Stimulated activated CD8-positive, alpha-beta memory T cell treated with anti-CD3 and anti-CD28 coated beads, Interleukin-12 subunit alpha, Interleukin-12 subunit beta, amount 100 ng/mL, for 4 hours (primary cell): ENCODE measurements at places on chromosomes 1 and 21.

DNA sequence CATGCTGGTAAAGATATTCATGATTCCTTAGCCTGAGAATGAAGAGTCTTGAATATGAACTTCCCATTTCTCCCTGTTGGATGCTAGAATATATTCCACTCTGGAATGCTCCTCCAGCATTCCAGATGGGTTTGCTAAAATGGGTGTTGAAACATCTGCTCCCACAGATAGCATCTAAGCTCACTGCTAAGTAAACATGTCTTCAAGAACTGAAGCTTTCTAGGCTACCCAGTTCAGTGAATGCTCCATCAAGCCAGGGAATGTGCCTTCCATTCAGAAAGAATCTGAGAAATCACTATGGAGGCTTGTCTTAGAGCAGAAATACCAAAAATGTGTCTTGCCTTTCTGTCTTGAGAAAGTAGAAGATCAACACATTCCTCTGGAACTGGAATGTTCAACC is 81.1 kb downstream of the TNFSF18 start:
- no peak for DNase-seq

- no peak for DNase-seq
Measured at GRCh38 chr1:12220890-12221289, 8.9 kb upstream of the VPS13D start.

- no peak for DNase-seq
Measured at GRCh38 chr1:197063212-197063611, 3.8 kb downstream of the F13B start.

DNA sequence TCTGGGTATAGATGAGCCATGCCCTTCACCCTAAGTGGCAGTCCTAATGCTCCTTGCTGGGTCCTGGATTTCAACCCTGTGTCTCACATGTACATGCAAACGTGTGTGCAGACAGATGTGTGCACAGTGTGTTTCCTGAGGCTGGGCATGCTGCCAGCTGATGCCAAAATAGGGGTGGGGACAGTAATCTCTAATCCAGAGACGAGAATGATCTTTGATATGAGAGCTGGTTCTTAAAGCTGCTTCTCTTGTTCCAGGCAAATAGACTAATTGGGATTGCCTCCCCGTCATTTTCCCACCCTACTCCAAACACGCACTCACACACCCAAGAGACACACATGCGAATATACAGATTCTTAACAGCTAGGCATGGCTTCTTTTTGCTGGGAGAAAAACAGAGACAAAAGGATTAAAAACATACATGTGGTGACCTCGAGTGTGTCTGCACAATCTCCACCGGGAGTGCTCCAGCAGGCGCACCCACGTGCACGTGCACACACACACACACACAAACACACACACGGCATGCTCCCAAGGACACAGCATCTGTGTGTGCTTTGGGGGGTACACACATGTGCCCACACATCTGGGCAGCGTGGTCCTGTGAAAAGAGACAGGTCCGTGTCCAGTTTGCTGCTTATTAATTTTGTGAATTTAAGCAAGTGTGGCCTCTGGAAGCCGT is 102.1 kb upstream of the ZBTB40 start:
- no peak for DNase-seq

DNA sequence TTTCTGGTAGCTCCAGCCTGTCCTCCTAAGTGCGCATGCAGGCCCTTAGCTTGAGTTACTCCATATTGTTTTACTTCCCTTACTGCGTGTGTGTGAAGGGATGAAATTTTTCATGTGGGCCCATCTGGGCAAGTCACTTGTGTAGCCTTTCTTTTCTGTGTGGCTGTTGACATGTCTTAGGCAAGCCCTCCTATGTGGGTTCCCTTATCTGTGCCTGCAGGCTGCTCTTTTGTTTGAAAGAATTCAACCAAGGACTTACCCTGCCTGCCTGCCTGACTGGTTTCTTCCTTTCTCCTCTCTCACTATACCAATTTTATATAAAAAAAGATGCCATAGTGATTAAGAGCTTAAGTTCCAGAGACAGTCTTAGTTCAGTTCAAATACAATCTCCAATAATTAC is 249.3 kb downstream of the ATG4C start:
- no peak for DNase-seq

DNA sequence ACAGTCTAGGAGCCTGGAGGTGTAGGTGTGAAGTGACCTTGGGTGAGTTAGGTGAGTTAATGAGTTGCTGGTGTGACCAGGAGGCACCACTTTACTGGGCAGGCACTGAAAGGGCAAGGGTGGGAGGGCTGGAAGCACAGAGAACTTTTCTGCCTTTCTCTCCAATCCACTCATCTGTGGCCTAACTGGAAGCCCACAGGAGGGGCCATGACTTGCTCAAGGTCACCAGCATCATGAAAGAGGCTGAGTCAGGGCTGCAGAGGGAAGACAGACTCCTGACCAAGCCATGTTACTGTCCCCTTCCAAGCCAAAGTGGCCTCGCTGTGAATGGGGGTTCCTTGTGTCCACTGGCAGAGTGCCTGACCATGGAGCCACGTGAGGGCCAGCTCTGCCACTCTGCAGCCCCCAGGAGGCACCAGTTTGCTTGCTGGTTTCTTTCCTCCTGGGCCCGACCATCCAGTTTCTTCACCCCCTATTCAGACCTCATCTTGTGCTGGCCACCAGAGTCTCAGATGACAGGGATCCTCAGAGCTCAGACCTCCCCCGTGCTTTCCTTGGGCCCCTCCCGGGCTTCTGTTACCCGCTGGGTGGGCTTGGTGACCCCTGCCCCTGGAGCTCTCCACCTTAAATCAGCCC is 4.3 kb upstream of the BSND start:
- no peak for DNase-seq

- no peak for DNase-seq
Measured at GRCh38 chr1:86756062-86756406, 51.7 kb downstream of the SH3GLB1 start.

DNA sequence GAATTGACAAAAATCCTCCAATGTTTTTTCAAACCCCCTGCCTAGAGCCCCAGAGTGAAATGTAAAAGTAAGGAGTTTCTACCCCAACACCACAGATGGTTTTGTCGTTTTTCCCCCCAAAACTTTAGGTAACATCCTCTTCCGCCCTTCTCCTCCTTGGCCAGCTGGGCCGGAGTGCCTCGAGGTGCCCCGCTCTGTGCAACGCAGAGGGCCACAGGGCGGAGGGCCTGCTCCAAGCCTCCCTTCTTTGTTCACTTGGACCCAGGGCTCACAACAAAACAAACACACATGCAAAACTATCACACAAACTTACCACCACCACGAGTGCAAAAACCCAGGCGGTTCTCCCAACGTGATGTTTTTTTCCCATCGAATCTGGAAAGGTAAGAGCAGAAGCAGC is 1.9 kb downstream of the SSBP3 start:
- DNase-seq = no peak

- no peak for DNase-seq
Measured at GRCh38 chr1:243268751-243269460, 13.1 kb downstream of the SDCCAG8 start.

GRCh38 chr1:181398544-181398943 is 84.8 kb upstream of the CACNA1E start:
- no peak for DNase-seq

DNA sequence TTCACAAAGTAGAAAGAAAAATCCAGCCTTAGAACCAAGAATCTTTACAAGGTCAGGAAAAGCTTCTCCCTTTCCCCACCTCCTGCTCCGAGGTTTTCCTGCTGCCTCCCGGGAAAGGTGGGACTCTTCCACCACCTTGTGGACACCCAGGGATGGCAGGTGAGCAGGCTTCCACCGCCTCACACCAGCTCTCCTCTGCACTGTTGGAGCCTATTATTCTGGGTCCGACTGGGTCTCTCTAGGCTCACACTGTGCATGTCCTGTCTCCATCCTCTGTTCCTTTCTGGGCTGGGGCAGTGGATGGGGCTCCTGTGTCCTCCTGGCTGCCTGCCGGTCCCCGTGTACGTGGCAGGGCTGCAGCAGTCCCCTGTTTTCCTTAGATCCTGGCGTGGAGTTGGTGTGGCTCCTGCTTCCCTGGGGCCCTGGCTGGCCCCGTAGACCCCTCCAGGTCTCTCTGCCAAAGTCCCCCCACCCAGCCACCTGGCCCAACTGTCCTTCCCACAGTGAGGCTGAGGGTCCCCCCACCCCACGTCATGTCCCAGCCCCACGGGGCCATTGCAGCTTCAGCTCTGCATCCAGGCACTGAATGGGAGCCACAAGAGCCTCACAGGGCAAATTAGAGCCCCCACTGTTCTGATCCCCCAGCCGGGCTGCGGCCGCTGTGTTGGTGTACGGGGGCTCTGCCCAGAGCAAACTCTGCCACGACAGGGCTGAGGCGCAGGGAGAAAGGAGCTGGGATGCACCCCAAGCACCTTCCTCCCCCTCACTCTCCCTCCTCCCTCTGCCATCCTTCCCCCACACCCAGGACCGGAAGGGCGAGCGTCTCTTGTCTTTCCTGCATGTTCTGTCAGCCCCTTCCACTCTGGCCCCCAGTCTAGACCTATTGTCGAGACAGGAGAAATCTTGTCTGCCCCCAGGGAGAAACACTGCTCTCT is 3.3 kb upstream of the SLC45A1 start:
- DNase-seq = no peak

DNA sequence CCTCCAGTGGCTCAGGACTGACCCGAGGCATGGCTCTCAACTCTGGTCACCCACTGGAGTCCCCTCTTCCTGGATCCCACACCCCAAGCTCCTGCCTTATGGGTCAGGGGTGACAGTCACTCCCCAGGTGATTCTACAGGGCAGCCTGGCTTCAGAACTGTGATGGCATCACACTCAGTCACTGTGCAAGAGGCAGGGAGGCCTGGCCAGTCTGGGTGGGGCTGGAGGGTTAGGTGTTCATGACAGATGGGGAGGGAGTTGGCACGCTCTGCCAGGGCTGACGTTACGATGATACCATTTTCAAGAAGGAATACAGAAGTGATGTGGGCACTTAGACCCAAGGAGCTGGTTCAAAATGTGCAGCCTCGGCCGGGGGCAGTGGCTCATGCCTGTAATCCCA is 25.2 kb upstream of the ABCG1 start:
- no peak for DNase-seq

DNA sequence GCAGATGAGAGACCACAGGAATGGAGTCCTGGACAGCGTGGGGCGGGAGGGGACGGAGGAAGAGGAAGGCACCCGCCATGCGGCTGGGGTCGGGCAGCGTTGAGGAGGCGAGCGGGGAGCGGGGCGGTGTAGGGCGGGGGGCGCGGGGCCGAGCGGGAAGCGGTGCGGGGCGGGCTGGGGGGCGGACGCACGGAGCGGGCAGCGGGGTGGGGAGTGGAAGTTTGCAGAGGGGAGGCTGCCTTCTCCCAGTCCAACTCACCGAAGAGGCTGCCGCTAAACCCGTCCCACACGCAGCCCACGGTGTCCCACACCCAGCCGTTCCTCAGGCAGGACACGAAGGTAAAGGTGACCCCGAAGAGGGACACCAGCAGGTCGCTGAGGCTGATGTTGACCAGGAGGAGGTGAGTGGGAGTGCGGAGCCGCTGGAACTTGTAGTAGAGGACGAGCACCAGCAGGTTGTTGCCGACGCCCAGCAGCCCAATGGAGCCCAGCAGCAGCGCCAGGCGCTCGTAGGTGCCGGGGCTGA is 483 bp downstream of the CHML start:
- DNase-seq = peak; percentile 12

GRCh38 chr1:55679971-55680370 is 464.8 kb upstream of the USP24 start:
- DNase-seq = no peak

GRCh38 chr1:28199328-28200233 is 23.1 kb upstream of the PTAFR start:
- DNase-seq = peak; percentile 29

GRCh38 chr1:2378441-2378851 is 12.9 kb downstream of the MORN1 start:
- DNase-seq = no peak

DNA sequence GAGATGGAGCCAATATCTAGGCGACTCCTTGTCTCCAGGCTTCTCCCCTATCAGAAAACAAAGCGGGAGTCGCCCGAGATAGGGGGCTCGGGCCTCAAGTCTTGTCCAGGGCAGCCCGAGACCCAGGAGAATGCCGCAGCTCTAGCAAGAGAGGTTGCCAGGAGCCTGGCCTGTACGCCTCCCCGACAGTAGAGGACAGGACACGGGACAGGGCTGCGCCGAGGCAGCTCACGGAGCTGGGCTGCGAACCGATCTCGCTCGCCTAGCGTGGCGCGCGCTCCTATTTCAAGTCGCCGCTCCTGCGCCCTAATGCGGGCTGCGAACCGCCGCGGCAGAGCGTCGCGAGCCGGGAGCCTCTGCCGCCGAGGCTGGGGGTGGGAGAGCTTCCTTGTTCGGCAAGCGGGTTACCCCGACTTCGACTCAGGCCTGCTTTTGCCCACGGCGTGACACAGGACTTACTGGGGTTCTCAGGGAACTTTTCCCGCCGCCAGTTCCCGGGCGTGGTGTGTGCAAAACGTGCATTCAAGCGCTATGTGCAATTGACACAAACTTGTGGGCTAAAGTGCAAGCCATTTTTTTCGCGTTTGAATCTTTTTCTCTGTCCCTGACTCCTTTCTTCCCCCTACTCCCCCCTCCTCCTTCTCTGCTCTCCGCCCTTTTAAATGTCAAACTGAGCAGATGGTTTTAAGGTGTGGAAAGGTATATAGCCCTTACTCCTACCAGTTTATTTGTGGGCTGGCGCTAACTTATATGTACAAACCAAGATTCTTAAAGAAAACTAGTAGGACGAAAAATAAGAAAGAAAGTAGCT is 2.4 kb upstream of the PROX1 start:
- no peak for DNase-seq

GRCh38 chr1:45886229-45886628 is 82.8 kb downstream of the MAST2 start:
- no peak for DNase-seq

GRCh38 chr1:30111431-30111830 is 612.0 kb downstream of the MATN1 start:
- no peak for DNase-seq
